ENCODE measurements at places on chromosomes 4 and X. TPM values are rescaled to one million over a fixed set of nuclear protein-coding genes. Genes with fewer than 3 reads are reported as not detected.

Gene PRRG3
- 1.9 TPM for total RNA-seq

Gene FHDC1
- total RNA-seq: 4.2 TPM

Gene ATP2B3
- 0.83 TPM for total RNA-seq

Gene VEGFD
- total RNA-seq: 0.70 TPM

Gene ABLIM2
- total RNA-seq: 2.7 TPM

Gene TEC
- total RNA-seq: 3.5 TPM

Gene TIMM8A
- 12.2 TPM for total RNA-seq

Gene MAGEE1
- total RNA-seq: 7.9 TPM

Gene DCUN1D4
- 44.8 TPM for total RNA-seq

Gene TEX11
- total RNA-seq: not detected

Gene SMR3B
- not detected for total RNA-seq

Gene RGN
- 1.2 TPM for total RNA-seq

Gene CWH43
- total RNA-seq: not detected
